ENCODE measurements at places on chromosomes 16 and 17.

- DNase-seq, result no peak
These were observed 4.7 kb downstream of the SYNRG start for GRCh38 chr17:37604556-37604955.

GRCh38 chr16:73048292-73049080, 558 bp upstream of the ZFHX3 start:
- no peak for DNase-seq

DNA sequence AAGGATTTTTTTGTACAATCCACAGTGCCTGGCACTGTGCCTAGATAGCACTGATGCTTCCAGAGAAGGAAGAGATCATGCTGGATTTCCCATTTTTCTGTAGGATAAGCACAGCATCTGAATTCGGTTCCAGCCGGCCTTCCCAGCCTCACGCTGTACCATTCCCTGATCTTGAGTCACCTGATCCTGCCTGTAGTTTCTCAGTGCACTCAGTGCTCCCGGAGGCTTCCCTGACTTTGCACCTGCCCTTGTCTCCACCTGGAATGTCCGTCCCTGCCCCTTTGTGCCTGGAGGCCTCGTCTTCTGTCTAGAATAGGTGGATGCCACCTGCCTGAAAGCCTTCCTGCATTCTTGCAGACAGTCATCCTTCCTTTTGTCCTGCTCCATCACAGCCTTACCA, 179.9 kb downstream of the CCDC182 start:
- DNase-seq, result no peak

DNA sequence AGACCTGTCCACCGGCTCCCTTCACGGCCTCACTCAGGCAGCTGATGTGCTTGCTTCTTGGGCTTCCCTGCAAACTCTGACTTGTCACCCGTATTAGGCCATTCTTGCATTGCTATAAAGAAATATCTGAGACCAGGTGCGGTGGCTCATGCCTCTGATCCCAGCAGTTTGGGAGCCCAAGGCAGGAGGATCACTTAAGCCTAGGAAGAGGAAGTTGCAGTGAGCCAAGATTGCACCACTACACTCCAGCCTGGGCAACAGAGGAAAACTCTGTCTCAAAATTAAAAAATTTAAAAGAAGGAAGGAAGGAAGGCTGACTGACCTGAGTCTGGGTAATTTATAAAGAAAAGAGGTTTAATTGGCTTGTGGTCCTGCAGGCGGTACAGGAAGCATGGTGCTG, 17.0 kb downstream of the SOST start:
- DNase-seq, result no peak

- no peak for DNase-seq
These were observed 81.7 kb downstream of the ZDHHC7 start for GRCh38 chr16:84929421-84930297.

DNA sequence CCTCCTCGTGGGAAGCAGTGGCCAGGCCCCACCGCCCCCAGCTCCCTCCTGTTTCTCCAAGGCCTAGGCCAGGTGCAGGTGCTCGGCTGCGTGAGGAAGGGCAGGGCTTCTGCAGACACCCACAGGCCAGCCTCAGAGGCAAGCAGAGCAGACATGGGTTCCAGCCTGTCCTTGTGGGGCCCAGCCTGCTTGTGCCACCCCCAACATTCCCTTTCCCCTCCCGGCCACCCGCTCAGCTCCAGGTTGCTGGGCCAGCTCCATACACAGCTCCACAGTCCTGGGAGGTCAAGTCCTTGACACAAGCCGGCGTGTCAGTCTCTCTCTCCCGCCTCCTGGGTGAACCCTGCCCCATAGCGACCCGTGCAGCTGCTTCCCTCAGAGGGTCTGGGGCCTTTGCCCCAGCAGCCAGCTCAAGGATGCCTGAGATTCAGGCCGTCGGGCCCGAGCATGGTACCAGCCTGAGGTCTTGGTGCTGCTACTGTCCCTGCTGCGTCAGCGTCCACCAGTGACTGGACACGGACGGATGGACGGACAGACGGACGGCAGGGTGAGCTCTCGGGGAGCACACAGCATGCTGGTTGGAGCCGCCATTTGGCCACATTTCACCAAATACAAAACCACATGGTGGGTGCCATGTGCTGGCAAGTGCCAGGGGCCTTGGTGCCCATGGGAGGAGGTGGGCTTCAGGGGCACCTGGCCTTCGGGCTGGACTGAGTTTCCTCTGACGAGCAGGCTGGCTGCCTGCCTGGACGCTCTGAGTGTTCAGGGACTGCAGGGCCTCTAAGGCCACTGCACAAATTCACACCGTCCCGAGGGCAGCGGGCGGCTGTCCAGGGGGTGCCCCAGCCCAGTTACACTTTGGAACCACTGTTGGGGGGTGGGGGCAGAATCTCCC, 8.0 kb downstream of the SECTM1 start:
- DNase-seq, result no peak

- DNase-seq, result no peak
These were observed 945.8 kb downstream of the KCNJ2 start for GRCh38 chr17:71114911-71115668.

- no peak for DNase-seq
These were observed 165.7 kb downstream of the IRF8 start for GRCh38 chr16:86064431-86065250.

DNA sequence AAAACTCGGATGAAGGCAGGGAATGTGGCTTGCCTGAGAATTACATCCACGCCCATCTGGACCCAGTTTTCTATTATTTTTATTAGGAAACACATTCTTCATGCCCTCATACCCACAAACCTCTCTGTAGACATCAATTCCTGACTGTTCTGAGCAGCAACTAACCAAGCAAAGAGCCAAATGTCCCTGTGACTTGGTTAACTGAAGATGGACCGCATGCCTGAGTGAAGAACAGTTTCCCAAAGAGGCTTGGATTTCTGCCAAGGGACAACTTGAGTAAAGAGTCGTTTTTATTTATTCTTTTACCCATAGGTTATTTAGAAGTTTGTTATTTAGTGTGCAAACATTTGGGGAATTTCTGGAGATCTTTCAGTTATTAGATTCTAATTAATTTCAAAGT, 259.8 kb downstream of the GRIN2A start:
- DNase-seq, result no peak

- DNase-seq, result no peak
These were observed 21.3 kb downstream of the DNAH17 start for GRCh38 chr17:78555746-78556401.

GRCh38 chr16:50665128-50665878, 15.8 kb downstream of the SNX20 start:
- DNase-seq, result peak; percentile 48

DNA sequence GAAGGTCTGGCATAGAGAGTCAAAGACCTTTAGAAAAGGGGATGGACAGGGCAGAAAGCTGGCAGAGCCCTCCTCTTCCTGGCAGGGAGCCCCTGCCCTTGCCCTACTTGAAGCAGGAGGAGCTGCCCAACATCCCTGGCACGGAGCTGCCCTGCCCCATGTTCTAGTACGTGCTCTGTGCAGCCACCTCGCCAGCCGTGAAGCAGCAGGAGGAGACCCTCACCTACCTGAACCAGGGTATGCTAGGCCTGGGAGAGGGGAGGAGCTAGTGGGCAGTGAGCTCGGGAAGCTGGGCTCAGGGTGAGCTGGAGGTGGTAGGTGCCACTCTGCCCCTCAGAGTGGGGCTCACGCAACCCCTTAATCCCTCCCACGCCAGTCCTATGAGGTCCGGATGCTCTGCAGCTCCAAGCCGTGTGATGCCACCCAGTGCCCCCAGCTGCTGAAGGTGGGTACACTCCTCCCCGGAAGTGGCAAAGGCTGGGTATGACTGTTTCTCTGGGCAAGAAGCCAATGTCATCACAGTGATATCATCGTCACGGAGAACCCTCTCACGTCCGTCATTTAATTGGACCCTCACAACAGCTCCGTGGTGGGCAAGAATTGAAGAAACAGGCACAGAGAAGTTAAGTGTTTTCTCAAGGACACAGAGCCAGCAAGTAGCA, 12.7 kb upstream of the STAC2 start:
- DNase-seq, result no peak

- no peak for DNase-seq
These were observed 30.4 kb downstream of the CFDP1 start for GRCh38 chr16:75402821-75403475.

DNA sequence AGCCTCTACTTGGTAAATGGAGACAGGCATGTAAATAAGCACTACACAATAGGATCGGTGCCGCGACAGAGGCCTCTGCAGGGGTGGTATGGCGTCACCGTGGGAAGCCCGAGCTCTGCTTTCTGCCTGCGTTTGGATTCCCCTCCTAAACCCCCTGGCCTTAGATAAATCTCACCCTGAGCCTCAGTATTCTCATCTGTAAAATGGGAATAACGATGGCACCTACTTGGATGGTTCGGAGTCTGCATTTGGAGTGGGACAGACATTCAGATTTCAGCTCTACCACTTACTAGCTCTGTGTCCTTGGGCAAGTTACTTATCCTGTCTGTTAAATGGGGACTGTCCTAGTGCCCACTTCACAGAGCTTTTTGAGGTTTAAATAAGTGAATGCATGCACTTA, 42.8 kb upstream of the TNRC6A start:
- no peak for DNase-seq

GRCh38 chr17:30220414-30220813, 15.1 kb downstream of the SLC6A4 start:
- no peak for DNase-seq

DNA sequence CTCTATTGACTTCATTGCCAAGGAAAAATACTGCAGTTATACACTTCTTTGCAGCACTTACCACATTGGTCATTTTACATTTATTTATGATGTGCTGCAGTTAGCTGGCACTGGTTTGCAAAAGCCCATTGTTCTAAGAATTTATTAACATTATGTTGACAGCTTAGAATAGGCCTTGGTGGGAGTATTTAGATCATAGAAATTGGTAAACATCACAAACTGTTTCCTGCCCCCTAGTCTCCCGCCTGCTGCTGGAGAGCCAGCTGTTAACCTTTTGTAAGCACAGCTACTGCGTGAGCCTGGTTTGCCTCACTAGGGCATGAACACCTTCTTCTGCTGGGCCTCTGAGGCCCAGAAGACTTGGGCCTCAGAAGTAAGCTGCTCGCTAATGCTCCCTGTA, 651.4 kb upstream of the GOT2 start:
- no peak for DNase-seq

GRCh38 chr16:29784157-29784556, 6.1 kb downstream of the ZG16 start:
- no peak for DNase-seq

Data from right renal pelvis (tissue), 4 donors.